ENCODE measurements at places on chromosomes 11 and 22.

GRCh38 chr22:31623592-31624304, 38.3 kb downstream of the PISD start:
- no peak for DNase-seq

- DNase-seq = no peak
Measured at GRCh38 chr11:117782101-117782500, 14.9 kb downstream of the DSCAML1 start.

- DNase-seq = no peak
Measured at GRCh38 chr11:93564895-93565294, 21.7 kb upstream of the SMCO4 start.

DNA sequence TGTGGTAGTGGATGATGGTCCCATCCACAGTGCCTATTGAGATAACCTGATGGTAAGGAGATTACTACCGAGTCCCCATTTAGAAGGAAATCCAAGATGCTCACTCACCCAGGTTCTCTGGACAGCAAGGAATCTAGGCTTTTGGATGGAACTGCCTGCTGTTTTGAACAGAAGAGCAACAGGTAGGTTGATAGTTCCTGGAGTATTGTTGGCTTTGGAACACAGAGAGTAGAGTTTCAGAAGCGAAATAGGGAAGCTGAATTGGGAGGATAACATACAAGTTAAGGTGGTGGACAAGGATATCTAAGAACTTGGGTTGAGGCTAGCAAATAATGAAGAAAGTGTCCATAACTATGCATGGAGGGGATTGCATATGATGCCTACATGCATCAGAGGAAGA, 27.6 kb downstream of the SLC22A6 start:
- DNase-seq = no peak

GRCh38 chr11:47184711-47185304, 1.4 kb downstream of the PACSIN3 start:
- DNase-seq = no peak

DNA sequence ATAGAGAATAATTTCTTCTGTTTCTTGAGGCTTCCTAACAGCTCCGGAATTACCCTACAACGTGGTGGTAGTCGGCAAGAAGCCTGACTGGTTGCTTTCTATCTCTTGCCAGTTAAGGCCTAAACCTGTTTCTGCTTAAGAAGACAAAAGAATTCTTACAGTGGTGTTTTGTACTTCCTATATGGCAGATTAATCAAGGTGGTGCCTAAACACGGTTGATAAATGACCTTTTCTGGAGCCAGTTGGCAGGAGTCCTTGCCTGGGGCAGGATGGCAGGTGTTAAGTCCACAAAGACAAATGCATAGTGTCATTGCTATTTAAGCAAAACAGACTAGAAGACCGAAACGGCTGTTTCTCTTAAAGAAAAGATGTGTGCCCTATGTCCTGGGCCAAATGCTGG, 9.9 kb downstream of the GVQW3 start:
- DNase-seq = no peak

- DNase-seq = no peak
Measured at GRCh38 chr11:81852896-81853295, 880.8 kb downstream of the FAM181B start.

- no peak for DNase-seq
Measured at GRCh38 chr11:126578021-126578420, 222.5 kb downstream of the ST3GAL4 start.

- DNase-seq = no peak
Measured at GRCh38 chr11:131668500-131669400, 298.3 kb downstream of the NTM start.

DNA sequence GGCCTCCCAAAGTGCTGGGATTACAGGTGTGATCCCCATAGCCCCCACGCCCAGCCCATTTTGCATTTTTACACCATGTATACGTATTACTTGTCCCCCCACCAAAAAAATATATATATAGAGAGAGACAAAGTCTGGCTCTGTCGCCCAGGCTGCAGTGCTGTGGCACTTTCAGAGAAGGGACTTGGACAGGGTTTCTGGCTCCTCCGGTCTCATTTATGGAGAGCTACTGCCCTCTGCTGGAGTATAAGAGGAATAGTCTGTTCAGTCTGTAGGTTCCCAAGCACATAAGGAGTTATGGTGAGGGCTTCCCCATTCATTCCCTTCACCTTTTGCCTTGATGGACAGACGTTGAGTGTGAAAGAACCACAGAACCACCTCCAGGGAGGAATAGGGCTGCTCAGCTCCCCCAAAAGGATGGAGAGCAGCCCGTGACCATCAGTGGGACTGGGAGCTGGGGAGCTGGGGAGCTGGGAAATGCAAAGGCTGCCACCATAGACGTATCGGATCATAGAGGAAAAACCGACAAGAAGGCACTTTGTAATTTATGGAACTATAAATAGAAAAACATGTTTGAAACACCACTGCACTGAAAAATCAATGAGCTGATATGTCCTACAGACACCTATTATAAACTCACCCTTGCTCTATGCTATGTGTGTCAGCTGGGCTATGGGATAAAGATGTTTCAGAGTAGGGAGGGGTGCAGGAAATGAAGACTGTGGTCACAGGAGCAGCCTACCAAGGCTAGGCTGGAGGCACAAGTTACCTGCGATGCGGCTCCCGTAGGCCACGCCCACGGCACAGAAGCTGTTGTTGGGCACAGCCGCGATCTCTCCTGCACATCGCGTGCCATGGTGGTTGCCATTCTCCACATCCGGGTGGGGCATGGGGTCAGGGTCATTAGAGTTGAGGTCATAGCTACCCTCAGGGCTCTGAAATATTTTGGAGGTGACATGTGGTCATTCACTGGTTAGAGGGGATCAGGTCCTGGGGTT, 5.2 kb downstream of the PCSK7 start:
- no peak for DNase-seq

DNA sequence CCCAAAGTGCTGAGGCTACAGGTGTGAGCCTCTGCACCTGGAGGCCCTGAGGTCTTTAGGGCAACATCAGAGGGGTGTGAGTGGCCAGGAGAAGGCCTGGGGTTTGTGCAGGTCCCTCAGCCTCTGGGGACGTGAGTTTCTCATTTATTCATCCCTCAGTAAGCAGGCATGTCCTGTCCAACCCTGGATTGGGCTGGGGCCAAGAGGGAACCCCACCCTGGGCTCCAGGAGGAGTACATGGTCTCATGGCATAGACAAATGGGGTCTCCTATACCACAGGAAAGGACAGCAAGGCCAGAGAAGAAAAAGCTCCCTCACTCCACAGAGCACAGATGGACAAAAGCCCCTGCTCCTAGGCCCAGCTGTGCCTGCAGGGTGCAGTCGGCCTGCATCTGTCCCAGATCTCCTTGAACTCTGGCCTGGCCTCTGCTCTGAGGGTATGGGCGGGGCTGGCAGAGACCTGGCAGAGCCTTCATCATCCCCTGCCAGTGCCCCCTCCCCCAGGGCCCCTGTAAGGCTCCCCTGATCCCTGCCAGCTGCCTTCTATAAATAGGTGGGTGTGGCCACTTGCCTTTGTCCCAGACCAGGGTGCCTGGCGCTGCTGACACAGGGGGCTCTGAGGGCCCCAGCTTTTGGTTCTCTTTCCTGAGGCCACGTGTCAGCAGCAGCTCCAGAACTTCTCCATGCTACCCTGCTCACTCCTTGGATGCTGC, 34.6 kb downstream of the A4GALT start:
- DNase-seq = no peak

- no peak for DNase-seq
Measured at GRCh38 chr11:13667245-13667644, 1.2 kb upstream of the FAR1 start.

DNA sequence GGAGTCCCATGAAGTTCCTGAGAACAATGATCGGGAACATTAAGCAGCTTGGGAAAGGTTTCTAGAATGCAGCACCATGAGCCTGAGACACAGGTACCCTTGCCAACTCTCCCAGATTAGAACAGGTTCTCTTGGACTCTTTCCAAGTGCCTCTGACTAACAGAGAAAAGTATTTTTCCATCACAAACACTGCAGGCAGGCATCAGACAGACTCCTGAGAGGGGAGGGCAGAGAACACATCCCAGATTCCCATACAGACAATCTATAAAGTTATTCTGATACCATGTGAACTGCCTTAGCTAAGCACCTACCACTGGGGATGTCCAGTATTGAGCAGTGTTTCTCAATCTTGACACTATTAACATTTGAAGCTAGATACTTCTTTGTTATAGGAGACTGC, 27.3 kb downstream of the SERGEF start:
- no peak for DNase-seq

DNA sequence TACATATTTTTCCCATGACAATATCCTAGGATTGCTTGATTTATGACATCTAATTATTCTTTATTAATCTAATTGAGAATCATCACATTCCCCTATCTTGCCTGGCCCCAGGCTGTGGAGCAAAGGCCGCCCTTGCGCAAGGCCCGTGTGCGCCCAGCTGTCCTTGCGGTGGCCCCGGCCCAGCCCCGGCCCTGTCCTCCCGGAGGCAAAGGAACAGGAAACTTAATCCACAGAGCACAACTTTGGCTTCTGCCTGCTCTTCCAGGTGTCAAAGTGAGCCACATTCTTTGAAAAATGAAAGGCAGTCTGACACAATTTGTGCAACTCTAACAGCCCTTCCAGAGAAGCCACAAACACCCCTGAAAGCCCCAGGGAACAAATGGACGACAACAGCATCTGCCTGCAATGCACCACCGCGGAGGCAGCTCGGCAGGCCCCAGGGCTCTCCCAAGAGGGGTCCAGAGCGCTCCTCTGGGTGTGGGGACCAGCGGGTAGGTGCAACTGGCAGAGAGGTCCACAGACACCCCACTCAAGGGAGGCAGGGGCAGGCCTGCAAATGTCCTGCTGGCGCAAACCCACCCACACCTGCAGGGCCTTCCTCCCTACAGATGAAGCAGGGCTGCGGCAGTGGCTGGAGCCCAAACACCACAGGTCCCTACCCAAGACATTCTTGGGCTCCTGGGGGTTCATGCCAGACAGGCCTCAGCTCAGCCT, 30.3 kb downstream of the GNB1L start:
- no peak for DNase-seq

GRCh38 chr11:107840129-107840484, 18.5 kb downstream of the SLC35F2 start:
- no peak for DNase-seq

DNA sequence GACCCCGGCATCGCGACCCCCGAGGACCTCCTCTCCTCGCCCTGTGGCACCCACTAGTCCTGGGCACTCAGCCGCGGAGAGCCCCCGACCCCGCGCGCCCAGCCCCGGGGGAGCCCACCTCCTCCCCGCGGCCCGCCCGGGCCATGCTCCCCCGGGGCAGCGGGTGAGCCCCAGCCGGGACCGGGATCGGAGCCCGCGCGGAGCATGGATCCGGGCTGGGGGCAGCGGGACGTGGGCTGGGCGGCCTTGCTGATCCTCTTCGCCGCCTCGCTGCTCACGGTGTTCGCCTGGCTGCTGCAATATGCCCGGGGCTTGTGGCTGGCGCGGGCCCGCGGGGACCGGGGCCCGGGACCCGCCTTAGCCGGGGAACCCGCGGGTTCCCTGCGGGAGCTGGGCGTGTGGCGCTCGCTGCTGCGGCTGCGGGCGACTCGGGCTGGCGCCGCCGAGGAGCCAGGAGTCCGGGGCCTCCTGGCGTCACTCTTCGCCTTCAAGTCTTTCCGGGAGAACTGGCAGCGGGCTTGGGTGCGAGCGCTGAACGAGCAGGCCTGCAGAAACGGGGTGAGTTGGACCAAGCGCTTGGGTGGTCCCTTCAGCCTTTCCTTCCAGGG, 498 bp downstream of the C2CD2L start:
- no peak for DNase-seq

DNA sequence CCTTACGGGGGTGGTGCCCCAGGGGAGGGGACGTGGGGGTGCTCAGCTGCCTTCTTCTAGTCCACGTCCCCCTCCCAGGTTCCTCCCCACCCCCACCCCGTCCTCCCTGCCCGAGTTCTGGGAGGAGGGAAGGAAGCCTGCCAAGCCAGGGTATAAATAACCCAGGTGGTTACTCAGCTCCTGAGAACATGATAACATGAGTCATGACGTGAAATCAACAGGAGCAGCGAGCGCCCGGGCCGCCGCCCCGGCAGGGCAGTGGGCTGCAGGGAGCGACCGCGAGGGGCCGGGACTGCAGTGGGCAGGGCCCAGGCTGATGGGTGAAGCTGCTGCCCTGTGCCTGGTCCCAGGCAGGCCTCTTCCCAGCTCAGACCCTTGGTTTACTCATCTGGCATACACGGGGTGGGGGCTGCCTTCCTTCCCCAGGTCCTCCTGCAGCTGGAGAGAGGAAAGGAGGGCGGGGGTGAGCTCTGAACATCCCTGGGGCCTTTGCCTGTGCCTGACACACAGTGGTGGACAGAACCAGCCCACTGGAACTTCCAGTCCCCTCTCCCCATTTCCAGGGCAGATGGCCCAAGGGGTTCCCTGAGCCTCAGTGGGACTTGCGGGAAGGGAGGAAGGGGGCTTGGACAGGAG, 8.8 kb upstream of the PDGFB start:
- no peak for DNase-seq

DNA sequence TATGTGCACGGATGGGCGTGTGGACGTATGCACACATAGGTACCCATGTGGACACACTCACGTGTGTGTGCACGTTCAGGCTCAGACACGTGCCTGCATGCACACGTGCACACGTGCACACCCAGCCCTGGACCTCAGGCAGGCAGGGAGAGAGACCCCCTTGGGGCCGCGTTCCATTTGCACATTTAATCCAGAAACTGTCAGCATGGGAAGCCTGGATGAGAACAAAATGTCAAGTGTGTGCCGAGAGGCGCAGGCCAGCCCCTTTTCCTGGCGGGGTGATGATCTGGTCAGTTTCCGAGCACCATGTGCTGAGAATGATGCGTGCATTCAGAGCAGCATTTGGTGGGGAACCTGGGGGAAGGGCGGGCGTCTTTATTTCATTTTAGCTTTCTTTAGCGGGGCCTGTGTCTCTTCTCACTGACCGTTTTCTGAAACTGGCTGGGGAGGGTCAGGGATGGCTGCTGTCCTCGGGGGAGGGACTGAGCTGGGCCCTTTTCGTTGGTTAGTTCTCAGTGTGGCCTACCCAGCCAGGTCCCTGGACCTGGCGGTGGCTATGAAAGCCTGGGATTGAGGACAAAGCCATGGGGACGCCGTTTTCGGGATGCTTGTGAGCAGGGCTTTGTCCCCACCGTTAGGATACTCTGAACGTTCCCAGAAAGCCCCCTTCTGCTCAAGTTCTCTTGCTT, 96.3 kb downstream of the KCNQ1 start:
- no peak for DNase-seq

- no peak for DNase-seq
Measured at GRCh38 chr11:31441296-31441695, 68.1 kb downstream of the IMMP1L start.

DNA sequence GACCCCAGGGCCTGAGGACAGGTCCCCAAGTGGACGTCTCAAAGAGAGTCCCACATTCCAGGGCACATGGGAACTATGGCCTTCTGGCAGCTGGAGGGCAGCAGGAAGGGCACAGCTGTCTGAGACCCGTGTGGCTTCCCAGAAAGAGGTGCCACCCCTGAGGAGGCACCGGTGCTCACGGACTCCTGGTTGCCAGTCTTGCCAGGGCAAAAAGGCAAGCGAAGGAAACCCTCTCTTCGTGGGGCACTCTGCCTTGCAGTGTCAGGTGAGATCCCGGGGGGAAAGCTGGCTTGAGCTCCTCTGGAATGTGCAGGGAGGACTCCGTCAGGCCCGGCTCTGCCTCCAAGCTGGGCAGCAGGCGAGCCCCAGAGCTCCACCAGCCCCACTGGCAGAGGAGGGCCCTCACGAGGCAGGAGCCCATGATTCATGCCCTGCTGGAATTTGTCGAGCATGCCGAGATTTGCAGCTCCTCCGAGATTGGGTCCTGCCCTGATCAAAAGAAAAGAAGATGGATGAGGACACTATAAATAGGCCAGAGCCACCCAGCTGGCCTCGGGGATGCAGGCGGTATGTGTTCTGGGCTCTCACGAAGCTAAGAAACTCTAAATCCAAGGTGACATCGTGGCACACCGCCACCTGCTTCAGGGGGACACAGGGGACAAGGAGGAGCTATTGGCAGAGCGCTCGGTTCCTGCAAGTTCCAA, 9.9 kb upstream of the CELSR1 start:
- DNase-seq = no peak

- DNase-seq = no peak
Measured at GRCh38 chr11:76661306-76661751, 9.2 kb downstream of the LRRC32 start.
